ENCODE measurements at places on chromosomes 13 and 19. TPM values are rescaled to one million over a fixed set of nuclear protein-coding genes. Genes with fewer than 3 reads are reported as not detected.

DNA sequence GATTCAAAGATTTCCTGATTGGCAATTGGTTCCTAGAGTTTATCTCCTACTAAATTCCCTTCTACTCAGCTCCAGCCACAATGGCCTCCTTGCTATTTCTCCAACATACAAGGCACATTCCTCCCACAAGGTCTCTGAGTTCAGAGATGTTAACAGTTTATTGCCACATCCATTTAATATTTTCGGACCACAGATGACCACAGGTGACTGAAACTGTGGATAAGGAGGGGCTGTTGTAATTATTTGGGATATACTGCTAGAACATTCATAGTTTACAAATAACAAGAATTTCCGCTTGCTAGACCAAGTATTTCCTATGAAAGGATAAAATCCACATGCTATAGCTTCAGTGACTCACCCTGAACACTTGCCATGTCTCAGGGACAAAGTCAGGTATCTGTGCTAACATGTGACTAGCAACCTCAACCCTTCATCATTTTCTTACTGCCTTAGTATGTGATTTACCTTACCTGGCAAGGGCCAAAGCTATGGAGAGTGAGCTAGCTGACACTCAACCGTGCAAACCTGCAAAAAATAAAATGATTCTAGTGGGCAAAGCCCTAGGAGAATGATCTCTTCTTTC is 117.7 kb downstream of the TBC1D4 start:
- no peak for DNase-seq

Gene IZUMO2
- total RNA-seq, result not detected

GRCh38 chr19:17448131-17448967 is at the start of gene TMEM221:
Gene TMEM221, minus strand, starts transcription at chr19:17448668. Its CDS starts 206 bp downstream, at chr19:17448462.
- DNase-seq, result peak; percentile 78

DNA sequence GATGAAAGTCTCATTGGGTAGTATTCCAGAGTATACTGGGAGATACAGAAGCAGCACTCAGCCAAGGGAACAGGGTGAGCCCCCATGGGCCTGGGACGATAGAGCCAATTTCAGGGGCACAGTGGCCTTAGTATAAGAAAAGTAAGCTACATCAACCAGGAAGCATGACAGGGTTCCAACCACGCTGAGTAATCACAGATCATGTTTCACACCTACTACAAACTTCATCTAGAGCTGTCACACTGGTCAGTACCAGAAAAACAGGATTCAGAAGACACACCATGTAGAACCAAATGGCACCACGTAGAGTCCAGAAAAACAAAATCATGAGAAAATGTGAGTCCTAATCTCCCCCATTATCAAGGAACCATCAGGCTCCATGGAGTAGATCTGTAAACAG is 1292.4 kb upstream of the MIR17HG start:
- no peak for DNase-seq

Gene ZNF700
- 22.4 TPM for total RNA-seq

Measured in naive thymus-derived CD8-positive, alpha-beta T cell (primary cell).